ENCODE measurements at places on chromosomes 4 and X.

DNA sequence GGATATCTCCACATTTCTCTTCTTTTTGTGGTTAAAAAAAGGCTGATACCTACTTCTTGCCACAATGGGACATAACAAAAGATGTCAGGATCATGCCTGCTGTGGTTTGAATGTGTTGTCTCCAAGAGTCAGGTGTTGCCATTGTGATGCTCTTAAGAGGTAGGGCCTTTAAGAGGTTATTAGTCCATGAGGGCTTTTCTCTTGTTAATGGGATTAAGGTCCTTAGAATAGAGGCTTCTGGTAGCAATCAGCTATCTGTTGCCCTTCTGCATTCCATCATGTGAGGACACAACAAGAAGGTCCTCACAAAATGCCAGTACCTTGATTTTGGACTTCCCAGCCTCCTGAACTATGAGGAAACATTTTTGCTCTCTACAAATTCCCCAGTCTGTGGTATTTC is 191.4 kb downstream of the GBA3 start:
- DNase-seq = no peak

DNA sequence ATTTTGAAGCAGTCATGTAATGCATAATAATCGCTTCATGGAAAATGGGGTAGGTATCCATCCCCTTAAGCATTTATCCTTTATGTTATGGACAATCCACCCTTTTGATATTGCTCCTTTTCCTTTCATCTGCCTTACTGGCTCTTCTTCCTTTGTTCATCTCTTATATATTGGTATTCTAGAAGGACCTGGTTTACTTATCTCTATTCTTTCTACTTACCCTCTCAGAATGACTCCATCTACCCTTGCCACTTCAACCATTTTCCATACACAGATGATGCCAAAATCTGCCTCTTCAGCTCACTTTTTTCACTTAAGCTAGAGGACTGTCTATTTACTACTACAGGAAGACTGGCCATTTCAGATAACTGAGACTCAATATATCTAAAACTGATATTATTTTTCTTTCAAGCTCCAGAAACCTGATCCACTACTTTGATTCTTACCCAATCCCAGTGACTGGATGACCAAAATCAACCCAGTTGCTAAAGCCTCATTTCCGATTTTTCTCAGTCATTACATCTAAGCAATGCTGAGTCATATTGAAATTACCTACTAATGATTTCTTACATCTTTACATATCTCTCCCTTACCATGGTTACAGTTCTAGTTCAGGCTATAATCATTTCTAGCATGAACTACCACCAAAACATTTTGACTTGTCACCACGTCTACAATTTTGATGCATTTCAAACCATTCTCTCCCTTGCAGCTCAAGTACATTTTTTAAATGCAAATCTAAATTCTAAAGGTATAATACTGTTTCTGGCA is 93.7 kb downstream of the FAAH2 start:
- no peak for DNase-seq

DNA sequence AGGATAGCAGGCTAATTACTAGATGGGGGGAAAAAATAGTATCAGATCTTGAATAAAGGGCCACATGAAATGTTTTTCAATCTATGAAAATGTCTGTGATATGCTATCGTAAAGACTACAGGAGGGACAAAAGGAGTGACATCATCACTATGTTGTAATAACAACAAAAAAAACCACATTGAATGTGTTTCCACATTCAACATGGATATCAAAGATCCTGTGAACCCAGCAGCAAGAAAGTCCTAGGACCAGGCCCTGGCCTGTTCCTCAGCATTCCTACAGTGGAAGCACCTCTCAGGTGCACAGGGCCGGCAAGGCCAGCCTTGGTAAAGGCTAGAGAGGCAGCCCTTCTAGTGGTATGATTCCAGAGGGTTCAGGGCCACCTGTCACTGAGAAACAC is 118.3 kb downstream of the RELL1 start:
- no peak for DNase-seq

DNA sequence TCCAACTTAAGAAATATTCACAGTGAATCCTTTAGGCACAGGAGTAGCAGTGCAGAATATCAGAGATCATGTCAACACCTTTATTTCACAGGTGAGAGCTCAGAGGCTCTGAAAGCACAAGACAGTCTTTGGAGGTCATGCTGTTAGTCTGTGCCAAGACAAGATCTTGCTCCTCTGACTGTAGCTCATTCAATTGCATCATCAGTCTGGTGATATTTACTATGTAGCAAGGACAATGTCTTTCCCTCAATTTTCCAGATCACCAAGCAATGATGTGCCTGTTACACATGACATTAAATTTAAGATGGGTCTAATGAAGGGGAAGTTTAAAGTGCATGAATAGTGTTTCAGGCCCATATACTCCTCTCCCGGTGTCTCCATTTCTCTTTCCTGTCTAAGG is 277.5 kb downstream of the IL15 start:
- no peak for DNase-seq

DNA sequence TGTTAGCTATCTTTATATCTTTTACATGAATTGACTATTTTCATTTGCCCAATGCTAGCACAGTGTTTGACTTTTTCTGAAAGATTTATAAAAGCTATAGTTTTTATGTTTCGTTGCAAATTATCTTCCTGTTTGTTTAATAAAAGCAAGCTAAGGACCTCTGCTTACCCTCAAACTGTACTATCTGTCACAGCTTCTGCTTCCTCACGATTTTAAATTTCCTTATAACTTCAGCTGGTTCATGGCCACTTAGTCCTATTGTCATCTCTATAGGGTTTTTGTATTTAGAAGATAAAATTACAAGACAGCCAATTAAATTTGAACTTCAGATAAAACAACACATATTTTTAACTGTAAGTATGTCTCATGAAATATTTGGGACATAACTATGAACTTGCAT is 494.0 kb downstream of the PDGFC start:
- no peak for DNase-seq

GRCh38 chrX:72015383-72015782 is 104.7 kb downstream of the NHSL2 start:
- no peak for DNase-seq

- DNase-seq = no peak
Measured at GRCh38 chr4:121183361-121183760, 19.2 kb upstream of the TNIP3 start.

- DNase-seq = no peak
Measured at GRCh38 chrX:119398587-119398973, 556 bp upstream of the SLC25A43 start.

GRCh38 chr4:155999725-156000124 is 46.1 kb upstream of the CTSO start:
- DNase-seq = no peak

GRCh38 chr4:164023214-164023613 is 528.7 kb downstream of the TMA16 start:
- no peak for DNase-seq

DNA sequence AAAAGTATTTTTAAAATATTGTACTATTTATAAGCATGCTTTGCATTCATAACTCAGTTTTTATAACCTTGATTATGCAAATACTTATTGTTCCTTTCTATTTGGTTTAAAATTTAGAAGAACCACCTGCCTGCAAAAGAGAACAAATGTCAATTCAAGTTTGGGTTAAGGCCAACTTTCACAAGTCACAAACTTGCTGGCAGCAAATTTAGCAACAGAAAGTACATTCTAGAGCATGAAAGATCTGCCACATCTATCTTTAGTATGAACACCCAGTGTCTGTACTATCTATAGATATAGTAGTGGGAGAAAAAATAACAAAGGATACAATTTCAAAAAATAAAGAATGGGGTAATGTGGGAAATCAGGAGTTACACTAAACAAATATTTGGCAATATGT is 1014.2 kb downstream of the C4orf33 start:
- no peak for DNase-seq

- no peak for DNase-seq
Measured at GRCh38 chrX:73581002-73581628, 18.1 kb downstream of the CHIC1 start.

Measured in body of pancreas (tissue), 4 donors.